ENCODE measurements at places on chromosomes 12 and 14.

- no peak for DNase-seq
These were observed 154.6 kb downstream of the SLC6A15 start for GRCh38 chr12:84757978-84758377.

GRCh38 chr14:36513451-36514277, 6.4 kb downstream of the NKX2-1 start:
- no peak for DNase-seq

DNA sequence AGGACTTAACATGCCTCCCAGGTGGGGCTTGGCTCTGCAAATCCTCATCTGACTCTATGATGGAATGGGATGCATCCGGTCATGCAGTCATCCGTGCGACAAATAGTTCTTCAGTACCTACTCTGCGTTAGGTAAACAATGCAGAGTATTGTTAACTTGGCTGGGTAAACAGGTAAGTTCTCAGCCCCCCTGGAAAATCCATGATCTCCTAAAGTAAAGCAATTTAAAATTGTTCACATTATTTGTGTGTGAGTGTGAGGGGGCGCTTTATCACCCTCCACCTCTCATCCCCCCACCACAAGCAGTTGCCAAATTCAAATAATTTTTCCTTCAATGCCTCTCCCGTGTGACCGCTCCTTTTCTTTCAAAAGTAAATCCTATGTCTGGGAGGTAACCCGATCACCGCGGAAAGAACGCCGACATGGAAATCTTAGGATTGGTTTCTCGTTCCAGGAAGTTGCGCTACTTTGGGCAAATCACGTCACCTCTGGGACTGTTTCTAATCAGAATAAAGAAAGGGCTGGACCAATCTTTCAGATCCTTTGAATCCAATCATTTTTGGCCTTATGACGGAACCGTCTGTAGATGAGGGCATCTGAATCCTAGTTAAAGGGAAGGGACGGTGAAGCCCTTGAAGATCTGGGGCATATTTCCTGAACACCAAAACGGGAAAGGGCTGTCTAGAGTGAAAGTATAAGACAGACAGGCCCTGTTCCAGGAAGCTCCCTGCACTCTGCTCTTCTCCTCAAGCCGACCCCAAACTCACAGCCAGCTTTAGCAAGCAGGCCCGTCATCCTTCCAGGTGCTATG, 44.0 kb upstream of the SINHCAF start:
- DNase-seq = no peak

DNA sequence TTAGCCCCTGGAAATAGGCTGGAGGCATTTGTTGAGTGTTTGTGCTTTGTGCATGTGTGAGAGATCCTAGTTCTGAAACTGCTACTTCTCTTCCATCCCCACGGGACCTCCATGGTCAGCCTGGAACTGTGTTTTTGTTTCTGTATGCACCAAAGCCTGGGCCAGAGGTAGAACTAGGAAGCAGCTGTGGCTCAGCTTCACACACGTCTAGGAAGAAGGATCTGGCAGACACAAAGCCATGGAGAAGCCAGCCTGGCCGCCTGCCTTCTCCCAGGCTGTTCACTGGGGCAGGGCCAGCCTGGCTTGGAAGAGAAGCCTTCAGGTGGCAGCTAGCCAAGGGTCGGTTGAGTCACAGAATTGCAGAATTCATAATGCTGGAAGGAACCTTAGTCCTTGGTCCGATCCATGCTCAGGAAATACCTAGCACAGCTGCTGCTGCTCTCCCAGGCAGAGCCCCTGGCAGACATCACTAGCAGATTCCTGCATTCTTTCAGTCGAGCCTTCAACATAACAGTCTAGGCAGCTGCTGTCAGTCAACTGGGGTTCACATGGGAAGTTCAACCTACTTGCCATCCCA, 27.0 kb downstream of the RIN3 start:
- DNase-seq = peak; percentile 66

- no peak for DNase-seq
These were observed 147.8 kb upstream of the TMCC3 start for GRCh38 chr12:94798113-94798512.

DNA sequence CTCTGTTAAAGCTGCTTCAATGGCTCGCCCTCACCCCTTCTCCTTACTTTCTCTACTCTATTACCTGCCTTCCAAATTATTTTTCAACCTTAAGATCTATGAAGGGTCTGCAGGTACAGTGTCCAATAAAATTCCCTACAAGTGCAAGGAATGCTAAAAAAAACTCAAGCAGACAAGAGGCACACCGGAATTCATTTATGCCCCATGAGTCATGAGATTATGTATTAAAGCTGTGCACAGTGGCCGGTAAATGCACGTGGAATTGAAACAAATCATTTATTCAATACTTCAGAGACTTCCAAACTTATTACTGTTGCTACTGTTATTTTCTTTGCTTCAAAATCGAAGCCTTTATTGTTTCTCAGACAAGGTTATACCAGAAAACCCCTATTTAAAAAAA, 68.4 kb downstream of the ST8SIA1 start:
- DNase-seq = no peak

DNA sequence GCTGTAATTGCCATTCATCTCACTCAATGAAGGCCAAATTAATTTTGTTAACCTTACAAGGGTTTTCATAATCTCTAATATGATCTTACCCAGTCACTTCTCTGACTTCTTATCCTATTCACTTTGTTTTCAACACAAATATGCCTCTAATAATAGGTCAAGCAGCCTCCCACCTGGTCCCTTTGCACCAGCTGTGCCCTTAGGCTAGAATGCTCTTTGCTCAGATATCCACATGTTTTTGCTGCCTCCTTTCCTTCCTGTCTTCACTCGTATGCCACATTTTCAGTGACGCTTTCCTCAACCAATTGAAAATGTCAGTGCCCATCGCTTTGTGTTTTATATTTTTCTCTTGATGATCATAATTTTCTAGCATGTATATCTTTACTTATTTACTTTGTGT, 106.4 kb upstream of the SYT10 start:
- DNase-seq = no peak

GRCh38 chr14:52363961-52364360, 49.8 kb downstream of the PTGER2 start:
- no peak for DNase-seq

Data from pons (tissue), 1 donor.